ENCODE measurements at places on chromosomes 3 and 15.

DNA sequence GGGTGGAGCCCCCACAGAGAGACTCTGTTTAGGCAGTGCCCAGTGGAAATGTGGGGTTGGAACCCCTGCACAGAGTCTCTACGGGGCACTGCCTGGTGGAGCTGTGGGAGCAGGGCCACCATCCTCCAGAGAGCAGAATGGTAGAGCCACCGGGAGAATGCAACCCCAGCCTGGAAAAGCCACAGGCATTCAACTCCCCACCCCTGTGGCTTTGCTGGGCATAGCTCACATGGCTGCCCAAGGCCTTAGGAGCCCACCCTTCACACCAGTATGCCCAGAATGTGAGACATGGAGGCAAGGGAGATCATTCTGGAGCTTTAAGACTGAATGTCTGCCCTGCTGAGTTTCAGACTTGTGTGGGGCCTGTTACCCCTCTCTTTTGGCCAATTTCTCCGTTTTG, 19.0 kb upstream of the CHCHD6 start:
- no peak for DNase-seq

- DNase-seq = no peak
Observed at GRCh38 chr15:44136991-44137477, 58.0 kb downstream of the FRMD5 start.

DNA sequence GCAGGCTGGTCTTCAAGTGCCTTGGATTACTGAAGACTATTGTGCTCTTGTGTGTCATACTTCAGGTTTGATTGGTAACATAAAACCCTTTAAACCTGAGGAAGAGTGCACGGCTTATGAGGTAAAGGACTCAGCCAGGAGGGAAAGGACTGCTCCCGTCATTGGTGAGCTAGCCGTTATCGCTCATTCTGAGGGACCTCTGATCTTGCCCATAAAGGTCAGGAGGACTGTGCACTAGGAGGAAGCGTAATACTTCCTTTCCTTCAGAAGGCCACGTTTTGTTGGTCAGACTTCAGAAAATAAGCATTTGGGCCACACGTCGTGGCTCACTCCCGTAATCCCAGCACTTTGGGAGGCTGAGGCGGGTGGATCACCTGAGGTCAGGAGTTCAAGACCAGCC, 37.7 kb downstream of the PXK start:
- DNase-seq = no peak

DNA sequence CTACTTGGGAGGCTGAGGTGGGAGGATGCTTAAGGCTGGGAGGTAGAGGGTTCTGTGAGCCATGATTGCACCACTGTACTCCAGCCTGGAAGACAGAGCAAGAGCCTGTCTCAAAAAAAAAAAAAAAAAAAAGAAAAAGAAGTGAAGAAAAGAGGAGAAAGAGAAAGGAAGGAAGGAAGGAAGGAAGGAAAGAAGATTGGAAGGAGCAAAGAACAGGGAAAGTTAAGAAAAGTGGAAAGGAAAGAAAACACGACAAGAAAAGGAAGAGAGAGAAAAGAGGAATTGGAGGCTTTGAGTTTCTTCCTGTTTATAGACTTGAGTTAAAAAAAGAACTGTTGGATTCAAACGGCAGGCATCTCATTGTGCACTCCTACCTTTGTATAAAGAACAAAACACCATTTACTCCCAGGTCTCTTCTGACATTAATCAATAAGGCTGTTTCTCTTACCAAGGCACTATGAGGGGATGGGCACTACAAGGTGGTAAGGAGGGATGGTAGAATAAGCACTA, 73.5 kb downstream of the EDEM1 start:
- no peak for DNase-seq

DNA sequence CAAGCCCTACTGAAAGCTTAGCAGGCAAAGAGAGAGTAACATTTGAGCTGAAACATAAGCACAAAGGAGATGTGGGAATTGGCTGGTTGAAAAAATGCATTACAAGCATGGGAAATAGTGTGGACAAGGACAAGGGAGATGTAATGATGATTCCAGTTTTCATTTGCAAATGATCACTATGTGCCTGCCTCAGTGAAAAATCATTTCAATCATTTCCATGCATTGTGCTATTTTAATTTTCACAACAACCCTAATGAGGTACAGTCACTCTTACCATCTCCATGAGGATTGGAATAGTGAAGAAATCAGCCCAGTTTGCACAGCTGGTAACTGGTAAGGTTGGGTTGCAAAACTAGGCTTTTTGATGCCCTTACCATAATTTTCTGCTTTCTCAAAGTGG, 123.2 kb downstream of the ARNT2 start:
- DNase-seq = no peak

- no peak for DNase-seq
Observed at GRCh38 chr15:51189669-51190385, 95.1 kb upstream of the TNFAIP8L3 start.

DNA sequence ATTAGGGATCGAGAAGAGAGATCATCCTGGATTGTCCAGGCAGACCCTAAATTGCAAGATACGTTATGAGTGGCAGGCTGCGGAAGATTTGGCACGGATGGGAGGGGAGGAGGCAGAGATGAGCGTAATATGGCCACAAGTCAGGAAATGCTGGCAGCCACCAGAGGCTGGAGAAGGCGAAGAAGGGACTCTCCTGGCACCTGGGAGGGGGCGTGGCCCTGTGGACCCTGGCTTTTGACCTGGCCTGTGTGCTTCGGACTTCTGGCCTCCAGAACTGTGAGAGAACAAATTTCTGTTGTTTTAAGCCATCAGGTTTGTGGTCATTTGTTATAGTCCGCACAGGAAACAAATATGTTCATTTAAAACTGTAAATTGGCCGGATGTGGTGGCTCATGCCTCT, 31.9 kb upstream of the IGF1R start:
- DNase-seq = no peak

GRCh38 chr3:34439796-34440195, 641.4 kb downstream of the PDCD6IP start:
- DNase-seq = no peak

DNA sequence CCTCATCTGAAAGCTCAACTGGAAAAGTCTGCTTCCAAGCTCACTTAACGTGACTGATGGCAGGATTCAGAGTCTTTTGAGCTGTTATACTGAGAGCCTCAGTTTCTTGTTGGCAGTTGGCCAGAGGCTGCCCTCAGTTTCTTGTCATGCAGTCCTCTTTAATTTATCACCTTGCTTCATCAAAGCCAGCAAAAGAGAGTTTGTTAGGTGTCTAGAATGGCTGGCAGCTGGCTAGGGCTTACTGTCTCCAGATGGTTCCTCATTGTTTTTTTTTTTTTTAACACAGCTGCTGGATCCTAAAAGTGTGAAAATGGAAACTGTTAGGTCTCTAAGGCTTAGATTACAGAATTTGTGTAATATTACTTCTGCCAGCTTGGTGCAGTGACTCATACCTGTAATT, 310.6 kb downstream of the PDCD6IP start:
- no peak for DNase-seq

GRCh38 chr15:44458429-44458828, 31.0 kb downstream of the CTDSPL2 start:
- DNase-seq = no peak

DNA sequence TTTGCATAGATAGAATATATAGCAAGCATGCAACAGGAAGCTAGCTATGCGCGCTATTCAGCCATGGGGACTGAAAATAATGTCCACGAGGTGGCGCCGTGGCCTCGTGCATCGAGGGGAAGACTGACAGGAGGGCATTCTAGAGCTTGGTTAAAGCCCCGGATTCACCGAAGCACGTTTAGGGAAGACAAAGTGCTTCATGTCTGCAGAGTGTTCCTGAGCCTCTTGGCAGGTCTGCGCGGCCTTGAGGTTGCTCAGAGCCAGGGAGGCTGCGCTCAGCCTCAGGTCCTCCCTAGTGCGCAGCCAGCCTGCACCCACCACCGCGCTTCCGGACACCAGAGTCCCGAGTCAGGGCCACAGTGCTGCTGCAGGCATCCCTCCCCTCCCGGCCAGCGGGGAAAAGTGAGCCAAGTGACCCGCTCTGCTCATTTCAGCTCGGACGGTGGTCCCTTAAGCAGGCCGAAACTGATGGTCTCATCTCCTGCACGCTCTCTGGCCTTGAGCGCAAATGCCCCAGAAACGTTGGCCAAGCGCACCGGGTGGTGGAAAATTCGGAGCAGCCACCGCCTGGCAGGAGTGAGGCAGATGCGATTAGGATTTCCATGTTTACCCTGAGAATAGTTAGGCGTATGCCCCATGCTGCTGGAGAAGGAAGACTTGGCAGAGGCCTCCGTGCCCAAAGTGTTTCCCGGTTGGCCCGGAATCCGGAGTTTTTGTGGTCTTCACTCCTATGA, 24.8 kb downstream of the GABRA5 start:
- DNase-seq = no peak

Measured in CD4-positive, alpha-beta T cell treated with Interleukin-2 at 100 ng/mL for 4 hours (primary cell).